ENCODE measurements at places on chromosomes 1 and 21.

DNA sequence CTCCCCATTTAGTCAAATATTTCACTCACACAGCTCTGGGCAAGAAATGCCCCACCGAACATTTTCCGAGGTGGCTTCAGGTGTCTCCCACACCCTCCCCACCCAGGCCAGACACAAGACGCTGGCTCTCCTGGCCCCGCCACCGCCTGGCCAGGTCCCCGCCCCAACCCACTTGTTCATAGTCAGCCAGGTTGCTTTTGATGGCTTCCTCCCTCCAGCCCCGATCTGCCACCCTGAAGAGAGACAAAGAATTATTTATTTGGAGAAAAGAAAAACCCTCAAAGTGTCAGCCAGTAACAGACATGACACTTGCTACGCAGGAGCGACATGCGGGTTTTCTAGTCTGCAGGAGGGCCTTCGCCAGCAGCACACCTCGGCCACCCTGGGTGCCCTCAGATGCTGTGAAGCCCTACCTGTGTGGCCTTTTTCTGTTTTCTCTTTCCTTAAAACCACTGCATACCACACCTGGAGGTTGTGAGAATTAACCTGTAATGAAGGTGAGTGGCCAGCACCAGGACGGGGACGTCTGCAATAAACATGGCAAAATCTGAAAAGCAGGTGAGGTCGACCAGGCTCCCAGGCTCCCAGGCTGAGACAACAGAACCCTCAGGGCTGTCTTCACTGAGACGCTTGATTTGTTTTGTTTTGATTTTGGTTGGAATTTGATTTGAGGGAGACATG is 27.2 kb downstream of the SSBP3 start:
- DNase-seq: no peak

GRCh38 chr1:201647094-201647493 is 108.2 kb downstream of the NAV1 start:
- no peak for DNase-seq

DNA sequence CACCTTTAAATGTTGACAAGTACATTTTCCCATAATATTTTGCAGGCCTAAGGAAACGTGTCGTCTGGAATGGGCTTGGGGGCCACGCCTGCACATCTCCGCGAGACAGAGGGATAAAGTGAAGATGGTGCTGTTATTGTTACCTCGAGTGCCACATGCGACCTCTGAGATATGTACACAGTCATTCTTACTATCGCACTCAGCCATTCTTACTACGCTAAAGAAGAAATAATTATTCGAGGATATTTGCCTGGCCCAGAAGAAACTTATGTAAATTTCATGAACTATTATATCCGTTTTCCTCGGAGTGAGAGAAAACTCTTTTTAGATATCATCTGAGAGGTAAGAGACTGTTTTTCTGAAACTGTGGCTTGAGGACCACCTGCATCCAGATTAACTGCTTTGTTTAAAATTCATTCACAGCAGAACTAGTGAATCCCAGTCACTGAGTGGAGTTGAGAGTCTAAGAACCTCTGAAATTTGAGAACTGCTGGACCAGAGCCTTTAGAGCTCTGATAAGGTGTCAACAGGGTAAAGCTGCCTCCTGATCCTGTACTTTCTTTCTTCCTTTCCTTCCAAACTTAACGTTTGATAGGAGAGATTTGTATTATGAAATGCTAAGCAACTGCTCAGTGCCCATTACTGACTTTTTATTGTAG is 811 bp downstream of the EXO1 start:
- no peak for DNase-seq

DNA sequence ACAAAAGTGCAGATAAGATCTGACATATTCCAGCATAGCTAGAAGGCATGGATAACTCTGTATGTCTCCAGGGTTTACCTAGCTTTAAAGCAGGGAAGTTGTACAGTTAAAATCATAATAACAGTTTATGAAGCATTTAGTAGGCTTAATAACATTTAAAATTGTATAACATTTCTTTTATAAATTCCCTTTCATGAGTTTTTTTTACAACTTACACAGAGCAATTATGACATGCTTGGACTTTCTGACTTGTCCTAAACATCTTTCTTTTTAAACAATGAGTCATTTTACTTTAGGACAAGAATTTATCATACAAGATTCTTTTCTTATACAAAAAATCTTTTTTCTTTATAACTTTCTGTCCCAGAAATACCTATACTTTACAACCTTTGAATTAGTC is 408.5 kb upstream of the NEGR1 start:
- no peak for DNase-seq

DNA sequence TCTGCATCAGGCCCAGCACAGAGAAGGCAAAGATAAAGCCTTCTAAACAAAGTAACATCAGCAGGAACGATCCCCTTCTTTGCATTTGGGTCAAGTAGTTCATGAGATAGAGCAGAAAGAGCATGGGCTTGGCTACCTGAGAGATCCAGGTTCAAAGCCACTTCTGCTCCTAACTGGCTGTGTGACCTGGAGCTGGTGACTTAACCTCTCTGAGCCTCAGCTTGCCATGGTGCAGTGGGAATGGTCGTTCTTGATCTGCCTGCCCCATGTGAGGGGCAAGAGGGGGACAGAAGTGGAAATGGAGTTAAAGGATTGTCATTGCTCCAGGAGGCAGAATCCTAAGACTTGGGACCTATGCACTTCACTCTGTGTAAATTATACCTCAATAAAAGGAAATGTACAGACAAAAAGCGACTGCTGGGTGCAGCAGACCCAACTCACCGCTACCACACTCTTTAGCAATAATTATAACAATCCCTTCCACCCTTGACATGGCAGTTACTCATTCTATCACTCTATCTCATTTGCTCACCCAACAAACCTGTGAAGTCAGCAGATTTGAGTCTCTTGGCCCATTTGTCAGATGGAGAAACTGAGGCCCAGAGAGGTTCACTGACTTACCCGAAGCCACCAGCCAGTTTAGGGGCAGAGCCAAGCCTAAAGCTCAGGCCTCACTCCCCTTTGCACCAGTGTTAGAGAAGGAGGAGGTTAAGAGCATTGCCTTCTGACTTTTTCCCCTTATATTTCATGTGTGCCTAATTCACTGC is 1.5 kb upstream of the MATN1 start:
- no peak for DNase-seq

GRCh38 chr1:248786156-248786555 is 30.6 kb upstream of the LYPD8 start:
- no peak for DNase-seq

GRCh38 chr1:6303397-6304012 is 42.6 kb upstream of the GPR153 start:
- DNase-seq: no peak

DNA sequence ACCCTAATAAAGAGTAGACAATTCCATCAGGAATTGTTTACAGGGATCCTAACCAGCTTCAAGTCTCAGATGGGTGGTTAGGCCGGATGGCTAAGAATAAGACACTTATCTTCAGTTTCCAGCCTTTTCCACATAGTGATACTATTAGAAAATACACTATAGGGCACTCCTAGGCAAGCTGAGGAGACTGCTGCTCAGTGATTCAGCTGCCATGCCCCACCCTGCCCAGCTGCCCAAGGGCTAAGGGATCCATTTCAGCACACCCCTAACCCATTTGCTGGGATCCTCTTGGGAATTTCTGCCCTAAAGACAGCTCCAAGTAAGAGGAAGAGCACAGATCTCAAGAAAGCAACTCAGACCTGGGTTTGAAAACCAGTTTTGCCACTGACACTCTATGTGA is 31.9 kb downstream of the PLPP3 start:
- DNase-seq: no peak
